BE2C (cell line): ENCODE measurements at places on chromosomes 2 and 18.

GRCh38 chr18:46712406-46712805 is 44.4 kb downstream of the ST8SIA5 start:
- no peak for DNase-seq

- no peak for DNase-seq
Measured at GRCh38 chr2:173028671-173029070, 47.0 kb upstream of the MAP3K20 start.

GRCh38 chr2:236171181-236171679 is 3.0 kb upstream of the GBX2 start:
- DNase-seq, result no peak

DNA sequence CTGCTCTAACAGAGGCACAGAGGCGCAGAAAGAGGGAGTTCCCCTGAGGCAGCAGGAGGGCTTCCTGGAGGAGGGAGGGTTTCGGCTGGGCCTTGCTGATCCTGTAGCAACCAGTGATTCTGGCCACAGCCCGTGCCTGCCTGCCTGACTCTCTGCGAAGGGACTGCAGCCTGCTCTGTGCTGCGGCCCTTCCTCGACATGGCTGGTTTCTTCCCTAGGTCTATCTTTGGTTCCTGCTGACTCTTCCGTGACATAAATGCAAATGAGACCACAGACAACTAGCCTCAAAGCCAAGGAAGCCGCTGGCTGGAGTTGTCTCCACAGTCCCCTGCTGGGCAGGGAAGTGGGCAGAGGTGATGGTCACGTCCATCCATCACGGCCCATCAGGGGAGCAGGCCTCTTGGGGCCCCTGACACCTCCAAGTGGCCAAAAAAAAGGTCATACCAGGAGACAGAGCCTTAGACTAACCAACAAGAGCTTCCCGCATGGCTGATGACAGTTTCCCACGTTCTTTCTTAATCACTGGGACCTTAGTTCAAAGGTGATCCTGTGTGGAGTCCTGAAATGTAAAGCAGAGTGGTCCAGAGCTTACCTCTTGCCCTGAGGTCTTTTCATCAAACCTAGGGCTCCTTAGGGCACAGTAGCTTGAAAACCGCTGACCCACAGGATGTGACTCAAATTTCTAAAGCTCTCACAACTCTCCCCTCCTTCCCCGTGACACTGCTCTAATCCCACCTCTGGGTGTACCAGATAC is 55.3 kb downstream of the HS1BP3 start:
- no peak for DNase-seq
